Urinary bladder (tissue), 4 donors: ENCODE measurements at places on chromosomes 12 and 14. TPM values are rescaled to one million over a fixed set of nuclear protein-coding genes. Genes with fewer than 3 reads are reported as not detected.

DNA sequence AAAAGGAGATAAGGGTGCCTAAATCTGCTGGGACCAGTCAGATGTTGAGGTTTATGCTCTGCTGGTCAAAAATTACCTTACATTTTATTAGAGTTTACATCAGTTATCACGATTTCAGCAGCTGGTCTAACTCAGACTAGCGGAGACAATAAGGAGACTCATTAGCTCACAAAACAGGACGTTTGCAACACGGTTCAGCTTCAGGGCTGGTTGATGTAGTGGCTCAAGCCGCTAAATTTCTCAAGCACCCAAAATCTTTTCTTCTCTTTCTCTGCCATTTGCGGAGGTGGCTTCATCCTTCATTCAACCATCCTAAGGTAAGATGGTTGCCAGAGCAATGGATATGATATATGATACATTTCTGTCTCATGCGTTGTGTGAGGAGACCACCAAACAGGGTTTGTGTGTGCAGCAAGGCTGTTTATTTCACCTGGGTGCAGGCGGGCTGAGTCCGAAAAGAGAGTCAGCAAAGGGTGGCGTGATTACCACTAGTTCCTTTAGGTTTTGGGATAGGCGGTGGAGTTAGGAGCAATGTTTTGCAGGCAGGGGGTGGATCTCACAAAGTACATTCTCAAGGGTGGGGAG is 30.3 kb upstream of the CLIP1 start:
- no peak for DNase-seq

DNA sequence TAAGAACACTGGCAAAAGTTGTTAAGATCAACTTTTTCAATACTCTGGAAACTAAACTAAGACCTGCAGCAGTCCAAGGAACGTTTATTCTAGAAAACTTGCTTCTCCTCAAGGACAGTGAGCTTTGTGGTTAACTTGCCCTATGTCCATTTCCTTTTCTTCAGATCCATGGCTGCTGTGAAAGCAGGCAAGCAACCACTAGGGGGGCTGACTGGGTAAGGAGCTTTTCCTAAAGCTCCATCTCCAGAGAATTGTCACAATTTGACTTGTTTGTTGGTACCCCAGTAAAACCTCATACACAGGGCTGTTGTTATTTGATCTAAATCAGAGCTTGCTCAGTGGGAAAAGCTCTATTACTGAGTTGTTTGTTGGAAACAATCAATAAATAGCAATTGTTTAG is 10.1 kb upstream of the RPL10L start:
- DNase-seq: no peak

Gene SLC6A13
- 0.53 TPM for total RNA-seq

DNA sequence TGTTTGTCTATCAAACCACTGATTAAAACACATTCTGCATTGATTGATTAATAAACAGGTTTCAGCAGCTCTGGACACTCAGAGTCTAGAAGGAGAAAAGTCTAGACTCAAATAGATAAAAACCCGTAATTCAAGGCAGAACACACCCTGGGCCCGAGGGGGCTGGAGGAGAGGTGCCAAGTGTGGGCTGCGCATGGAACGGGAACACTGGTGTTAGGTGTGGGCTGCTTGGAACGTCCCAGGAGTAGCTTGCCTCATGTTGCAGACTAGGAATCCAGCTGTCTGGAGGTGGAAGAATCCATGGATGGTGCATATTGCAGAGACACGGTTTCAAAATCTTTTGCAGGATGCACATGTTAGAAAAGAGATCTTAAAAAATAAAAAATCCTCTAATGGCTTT is 223.0 kb downstream of the APAF1 start:
- DNase-seq: no peak

Gene ACVRL1
- 47.9 TPM for total RNA-seq
